Fibroblast of lung (primary cell): ENCODE measurements at places on chromosomes 6 and 20.

GRCh38 chr20:59316911-59317731 lies 16.7 kb downstream of the EDN3 start:
- no peak for DNase-seq

- DNase-seq = no peak
Observed at GRCh38 chr6:150409576-150410066, 40.8 kb downstream of the IYD start.

GRCh38 chr6:13406781-13407180 lies 78.4 kb upstream of the TBC1D7 start:
- no peak for DNase-seq

- no peak for DNase-seq
Observed at GRCh38 chr6:21143645-21144044, 449.9 kb upstream of the SOX4 start.

GRCh38 chr20:15220009-15220656 lies 882.7 kb upstream of the FLRT3 start:
- DNase-seq = no peak

- peak; percentile 75 for DNase-seq
Observed at GRCh38 chr20:53672484-53673129, 79.0 kb upstream of the ZNF217 start.

GRCh38 chr6:25560865-25561264 lies 91.2 kb upstream of the SCGN start:
- no peak for DNase-seq

- DNase-seq = no peak
Observed at GRCh38 chr6:150939399-150939798, 73.9 kb downstream of the MTHFD1L start.

DNA sequence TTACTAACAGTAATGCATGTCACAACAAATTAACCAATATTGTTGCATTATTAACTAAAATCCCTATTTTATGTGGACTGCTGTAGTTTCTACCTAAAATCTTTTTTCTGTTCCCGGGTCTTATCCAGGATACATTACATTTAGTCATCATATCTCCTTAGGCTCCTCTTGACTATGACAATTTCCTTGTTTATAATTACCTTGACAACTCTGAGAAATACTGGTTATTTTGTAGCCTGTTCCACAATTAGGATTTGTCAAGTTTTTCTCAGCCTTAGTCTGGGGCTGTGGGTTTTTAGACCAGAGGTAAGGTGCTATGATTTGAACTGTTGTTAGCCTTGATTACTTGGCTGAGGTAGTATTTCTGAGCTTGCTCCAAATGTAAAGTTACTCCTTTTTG lies 3.7 kb downstream of the FBXO5 start:
- DNase-seq = no peak

- no peak for DNase-seq
Observed at GRCh38 chr6:41650120-41650519, 11.9 kb downstream of the MDFI start.

GRCh38 chr6:43708860-43709653 lies 21.5 kb upstream of the MRPS18A start:
- peak; percentile 87 for DNase-seq

DNA sequence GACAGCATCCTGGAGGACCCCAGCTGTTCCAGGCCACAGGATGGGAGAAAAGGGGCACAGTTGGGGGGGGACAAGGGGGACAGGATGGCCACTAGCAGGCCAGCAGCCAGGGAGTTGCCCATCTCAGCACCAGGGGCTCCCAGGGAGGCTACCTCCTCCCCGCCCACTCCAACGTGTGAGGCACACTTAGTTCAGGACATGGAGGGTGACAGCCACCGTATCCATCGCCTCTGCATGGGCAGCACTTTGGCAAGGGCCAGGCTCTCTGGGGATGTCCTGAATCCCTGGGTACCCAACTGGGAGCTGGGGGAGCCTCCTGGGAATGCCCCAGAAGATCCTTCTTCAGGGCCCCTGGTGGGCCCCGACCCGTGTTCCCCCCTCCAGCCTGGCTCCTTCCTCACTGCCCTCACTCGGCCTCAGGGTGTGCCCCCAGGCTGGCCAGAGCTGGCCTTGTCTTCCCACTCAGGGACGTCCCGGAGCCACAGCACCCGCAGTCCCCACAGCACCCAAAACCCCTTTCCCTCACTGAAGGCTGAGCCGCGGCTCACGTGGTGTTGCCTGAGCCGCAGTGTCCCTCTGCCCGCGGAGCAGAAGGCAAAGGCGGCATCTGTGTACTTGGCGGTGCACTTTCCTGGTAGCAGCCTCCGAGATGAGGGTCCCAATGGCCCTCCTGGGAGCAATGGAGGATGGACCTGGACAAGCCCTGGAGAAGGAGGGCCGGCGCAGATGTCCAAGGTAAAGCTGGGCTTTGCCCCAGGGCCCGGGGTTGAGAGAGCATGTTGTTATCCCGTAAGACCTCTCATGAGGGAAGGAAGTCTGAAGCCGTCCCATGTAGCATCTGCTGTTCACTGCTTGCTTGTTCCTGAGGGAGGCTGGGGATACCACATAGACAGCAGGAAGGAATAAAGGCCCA lies 30.7 kb downstream of the ZNF831 start:
- DNase-seq = no peak

DNA sequence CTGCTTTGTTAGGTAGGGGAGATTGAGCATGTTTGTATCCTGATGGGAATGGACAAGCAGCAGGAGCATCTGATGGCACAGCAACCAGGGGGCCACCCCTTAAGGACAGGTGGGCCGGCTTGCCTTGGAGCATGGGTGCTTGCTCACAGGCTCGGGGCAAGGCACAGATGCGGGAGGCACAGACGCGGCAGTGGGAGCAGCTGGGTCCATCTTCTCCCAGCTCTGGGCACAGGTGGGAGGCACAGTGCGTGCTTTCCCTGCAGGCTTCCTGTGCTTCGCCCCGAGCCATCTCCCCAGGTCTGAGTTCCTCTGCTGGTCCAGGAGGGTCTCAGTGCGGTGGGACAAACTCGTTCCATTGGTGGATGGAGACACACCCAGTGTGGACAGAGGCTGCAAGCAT lies 73.6 kb upstream of the BHLHE23 start:
- no peak for DNase-seq

GRCh38 chr6:26342106-26343004 lies 22.6 kb upstream of the BTN3A2 start:
- peak; percentile 56 for DNase-seq

GRCh38 chr6:88006557-88006956 lies 41.1 kb upstream of the SPACA1 start:
- no peak for DNase-seq
